ENCODE measurements at places on chromosomes 6 and 20.

GRCh38 chr20:63911176-63911575 is 16.2 kb downstream of the DNAJC5 start:
- DNase-seq, result no peak

DNA sequence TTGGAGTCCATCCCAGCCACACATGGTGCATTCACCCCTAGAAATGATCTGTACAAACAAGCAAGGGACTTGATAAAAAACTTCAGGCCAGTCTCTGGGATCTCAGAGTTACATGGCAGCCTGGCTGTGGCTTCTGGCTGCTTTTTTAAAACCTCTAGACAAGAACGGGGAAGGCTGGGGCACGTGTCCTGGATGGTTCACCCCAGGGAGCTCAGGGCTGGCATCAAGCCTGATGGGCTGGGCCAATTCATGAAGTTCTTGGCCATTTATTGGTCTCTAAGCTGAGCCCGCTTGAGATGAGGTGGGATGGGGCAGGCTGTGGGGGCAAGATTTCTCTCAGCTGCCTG is 10.4 kb upstream of the ZFAND3 start:
- no peak for DNase-seq

- no peak for DNase-seq
These were observed 50.1 kb downstream of the NFATC2 start for GRCh38 chr20:51492167-51493092.

DNA sequence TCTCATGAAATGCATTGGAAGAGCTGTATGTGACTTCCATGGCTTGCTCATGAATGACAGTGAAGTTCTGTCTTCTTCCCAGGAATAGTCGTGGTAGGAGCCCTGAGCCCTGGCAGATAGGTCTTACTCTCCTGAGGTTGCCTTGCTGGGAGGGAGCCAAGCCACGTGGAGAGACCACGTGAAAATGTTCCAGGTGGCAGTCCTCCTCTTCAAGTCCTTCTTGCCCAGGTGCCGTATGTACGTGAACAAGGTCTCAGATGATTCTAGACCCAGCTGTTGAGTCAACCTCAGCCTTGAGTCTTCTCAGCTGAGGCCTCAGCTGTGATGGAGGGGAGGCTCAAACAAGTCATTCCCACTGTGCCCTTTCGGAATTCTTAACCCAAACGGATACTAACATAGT is 192.4 kb upstream of the PRDM1 start:
- no peak for DNase-seq

GRCh38 chr6:169977434-169978265 is 226.2 kb downstream of the ERMARD start:
- DNase-seq, result no peak
